ENCODE measurements at places on chromosomes 16 and 17. TPM values are rescaled to one million over a fixed set of nuclear protein-coding genes. Genes with fewer than 3 reads are reported as not detected.

Gene TEKT1
- not detected for total RNA-seq

Gene CYGB
- total RNA-seq = 7.7 TPM

Gene DBNDD1
- total RNA-seq = 56.5 TPM

Gene PIK3R6
- not detected for total RNA-seq

Gene SKAP1
- not detected for total RNA-seq

Gene KCNG4
- total RNA-seq = 0.05 TPM

Gene DNAH9
- total RNA-seq = 0.05 TPM

- no peak for DNase-seq
Observed at GRCh38 chr17:34673995-34674890, 94.9 kb downstream of the TMEM132E start.

- DNase-seq = peak; percentile 42
Observed at GRCh38 chr17:9363440-9364350, 211.9 kb downstream of the STX8 start.

- no peak for DNase-seq
Observed at GRCh38 chr17:13266606-13267005, 248.8 kb upstream of the ELAC2 start.

DNA sequence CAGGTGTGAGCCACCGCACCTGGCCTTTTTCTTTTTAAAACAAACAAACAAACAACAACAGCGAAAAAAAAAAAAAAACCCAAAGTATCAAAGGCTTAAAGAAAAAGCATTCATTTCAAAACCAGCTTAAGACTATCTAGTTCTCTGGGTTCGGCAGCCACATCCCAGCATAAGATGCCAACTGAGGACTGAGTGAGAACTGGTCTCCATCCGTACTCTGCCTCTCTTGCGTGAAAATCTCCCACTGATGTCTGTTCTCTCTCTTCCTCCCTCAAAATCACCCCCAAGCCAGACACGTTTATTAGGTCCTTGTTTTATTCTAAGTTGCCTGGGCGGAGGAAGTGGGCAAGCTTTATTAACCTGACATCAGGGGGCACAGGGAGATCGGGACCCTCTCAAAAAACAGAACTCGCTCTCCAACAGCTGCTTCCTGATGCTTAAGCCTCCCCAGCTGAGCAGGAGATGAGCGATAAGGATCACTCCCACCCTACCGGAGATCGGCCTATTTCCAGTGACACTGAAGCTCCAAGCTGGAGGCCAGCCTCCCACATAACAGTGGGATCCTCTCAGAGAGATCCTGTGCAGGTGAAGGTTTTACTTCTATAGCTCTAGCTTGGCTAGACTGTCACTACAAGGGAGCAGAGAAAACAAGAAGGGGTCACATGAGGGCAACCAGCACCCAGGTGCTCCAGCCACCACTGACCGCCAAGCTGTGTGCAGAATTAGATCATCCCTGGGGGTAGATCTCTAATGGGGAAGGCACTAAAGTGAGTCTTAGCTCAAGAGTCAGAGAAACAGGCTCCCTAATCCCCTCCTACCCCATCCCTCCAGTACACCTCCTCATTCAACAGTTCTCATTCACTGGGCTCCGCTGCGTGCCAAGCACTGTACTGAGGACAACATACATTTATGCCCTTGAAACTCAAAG is 13.6 kb downstream of the CDC42EP4 start:
- no peak for DNase-seq

GRCh38 chr17:52145476-52145875 is 13.0 kb downstream of the CA10 start:
- DNase-seq = no peak

GRCh38 chr17:81317530-81317821 is 22.4 kb upstream of the SLC38A10 start:
- DNase-seq = no peak

DNA sequence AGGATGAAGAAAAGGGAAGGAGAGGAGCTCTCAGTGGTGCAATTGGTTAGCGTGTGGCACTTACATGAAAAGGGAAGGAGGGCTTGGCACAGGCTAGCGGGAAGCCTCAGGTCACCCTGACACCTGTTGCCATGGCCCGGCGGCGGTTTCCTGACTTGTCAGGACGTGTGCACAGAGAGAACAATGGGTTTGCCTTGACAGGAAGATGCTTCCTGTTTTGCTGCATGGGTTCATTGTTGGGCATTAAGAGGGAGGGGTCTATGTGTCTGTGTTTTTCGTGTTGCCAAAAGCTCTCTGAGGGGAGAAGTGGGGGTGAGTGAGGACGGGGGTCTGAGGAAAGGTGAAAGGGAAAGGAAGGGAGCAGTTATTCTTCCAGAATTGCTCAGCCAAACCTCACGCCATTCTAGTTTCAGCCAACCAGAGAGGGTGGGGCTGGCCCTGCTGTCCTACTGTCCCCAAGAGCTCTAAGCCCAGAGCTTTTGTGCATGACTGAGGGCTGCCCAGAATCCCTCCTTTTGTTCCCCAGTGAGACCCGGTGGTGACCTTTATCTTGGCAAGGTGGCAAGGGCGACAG is 17.1 kb upstream of the CCR7 start:
- DNase-seq = peak; percentile 47

GRCh38 chr17:27284811-27285415 is 9.0 kb upstream of the WSB1 start:
- DNase-seq = no peak

DNA sequence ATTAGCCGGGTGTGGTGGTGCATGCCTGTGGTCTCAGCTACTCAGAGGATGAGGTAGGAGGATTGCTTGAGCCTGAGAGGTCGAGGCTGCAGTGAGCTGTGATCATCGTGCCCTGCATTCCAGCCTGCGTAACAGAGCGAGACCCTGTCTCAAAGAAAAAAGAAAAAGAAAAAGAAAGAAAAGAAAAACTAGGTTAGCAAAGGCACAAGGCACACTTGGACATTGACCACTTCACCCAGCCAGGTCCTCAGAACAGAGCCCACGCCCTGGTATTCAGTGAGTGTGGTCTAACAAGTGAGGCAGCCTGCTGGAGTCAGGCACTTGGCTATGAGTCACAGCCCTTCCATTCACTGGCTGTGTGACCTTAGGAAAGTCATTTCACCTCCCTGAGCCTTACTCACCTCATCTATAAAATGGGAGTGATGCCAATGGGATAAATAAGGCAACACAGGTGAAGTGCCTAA is 10.4 kb downstream of the MILR1 start:
- DNase-seq = peak; percentile 71

DNA sequence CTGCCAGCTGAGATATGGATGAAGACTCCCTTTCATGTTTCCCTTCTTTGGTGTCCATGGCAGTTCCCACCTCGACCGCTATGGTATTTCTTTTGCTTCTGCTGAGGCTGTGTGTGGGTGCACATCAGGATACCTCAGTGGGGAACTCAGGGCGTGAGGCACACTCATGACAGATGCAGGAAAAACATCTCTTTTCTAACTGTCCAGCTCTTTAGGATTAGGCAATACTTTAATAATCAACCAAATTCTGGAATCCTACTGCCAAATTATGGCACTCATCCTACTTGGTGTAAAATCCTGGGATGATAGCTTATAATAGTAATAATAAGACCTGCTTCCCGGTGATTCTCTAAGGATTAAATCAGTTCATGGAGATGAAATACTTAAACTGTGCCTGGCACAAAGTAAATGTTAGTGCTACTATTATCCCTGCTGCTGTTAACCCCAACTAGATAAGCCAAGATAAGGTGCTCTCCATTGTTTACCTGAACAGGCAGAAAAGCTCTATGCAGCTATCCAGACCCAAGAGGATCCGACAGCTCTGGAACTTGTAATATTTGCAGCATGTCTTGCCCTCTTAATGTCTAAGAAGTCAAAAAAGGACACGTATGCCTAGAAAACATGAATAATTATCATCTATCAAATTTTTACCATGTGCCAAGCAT is 543.3 kb downstream of the WWOX start:
- no peak for DNase-seq

DNA sequence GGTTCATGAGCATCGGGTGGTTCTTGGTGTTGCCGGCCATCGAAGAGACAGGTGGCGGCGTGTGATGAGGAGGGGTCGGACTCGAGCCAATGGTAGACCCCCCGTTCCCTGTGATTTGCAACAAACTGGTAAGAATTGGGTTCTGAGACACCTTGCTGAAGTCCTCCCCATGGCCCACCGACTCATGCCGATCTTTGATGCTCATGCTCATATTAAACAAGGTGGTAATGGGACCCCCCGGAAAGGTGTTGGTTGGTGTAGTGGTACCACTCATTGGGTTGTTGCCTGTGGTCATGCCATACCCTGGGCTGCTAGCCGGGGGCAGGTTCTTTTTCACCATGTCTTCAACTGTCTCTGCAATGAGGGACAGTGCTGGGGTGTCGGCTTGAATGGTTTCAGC is 8.9 kb upstream of the FBXL20 start:
- DNase-seq = no peak

DNA sequence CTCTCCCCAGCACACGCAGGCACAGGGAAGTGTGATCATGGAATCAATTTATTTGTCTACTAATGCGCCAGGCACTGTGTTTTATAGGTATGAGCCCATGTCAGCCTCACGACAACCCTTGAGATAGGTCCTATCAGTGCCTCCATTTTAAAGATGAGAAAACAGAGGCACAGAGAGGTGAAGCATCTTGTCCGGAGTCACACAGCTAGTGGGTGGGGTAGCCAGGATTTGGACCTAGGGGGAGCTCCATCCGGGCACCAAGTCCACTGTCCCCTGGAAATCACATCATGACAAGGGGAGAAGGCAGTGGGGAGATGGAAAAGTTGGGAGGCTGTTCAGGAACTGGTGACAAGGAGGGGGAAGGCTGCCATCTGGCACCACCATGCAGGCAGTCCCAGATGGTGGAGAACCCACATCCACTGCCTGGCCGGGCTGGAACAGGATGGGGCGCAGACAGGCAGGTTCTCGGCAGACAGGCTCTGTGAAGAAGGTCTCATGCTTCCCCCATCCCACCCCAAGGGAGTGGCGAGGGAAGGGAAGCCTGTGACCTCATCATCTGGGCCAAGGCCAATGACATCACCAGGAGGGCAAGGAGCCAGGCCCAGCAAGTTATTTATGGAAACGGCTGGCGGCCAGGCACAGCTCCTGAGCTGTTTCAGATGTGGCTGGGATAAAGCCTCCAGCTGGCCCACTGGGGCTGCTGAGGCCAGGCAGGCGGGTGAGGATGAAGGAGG is 126.0 kb upstream of the SDK2 start:
- peak; percentile 2 for DNase-seq
